ENCODE measurements at places on chromosomes 13 and 19.

- DNase-seq = no peak
Observed at GRCh38 chr13:100443278-100443997, 145.2 kb downstream of the GGACT start.

GRCh38 chr13:44373601-44374347, at the start of gene SERP2:
TSS of gene SERP2 (plus strand) at chr13:44373824. CDS start at chr13:44374026, 202 bp downstream.
- DNase-seq = peak; percentile 33

GRCh38 chr19:57135797-57136196, 9.2 kb downstream of the ZIM3 start:
- DNase-seq = no peak

- DNase-seq = no peak
Observed at GRCh38 chr19:47644743-47645482, 36.0 kb downstream of the BICRA start.

DNA sequence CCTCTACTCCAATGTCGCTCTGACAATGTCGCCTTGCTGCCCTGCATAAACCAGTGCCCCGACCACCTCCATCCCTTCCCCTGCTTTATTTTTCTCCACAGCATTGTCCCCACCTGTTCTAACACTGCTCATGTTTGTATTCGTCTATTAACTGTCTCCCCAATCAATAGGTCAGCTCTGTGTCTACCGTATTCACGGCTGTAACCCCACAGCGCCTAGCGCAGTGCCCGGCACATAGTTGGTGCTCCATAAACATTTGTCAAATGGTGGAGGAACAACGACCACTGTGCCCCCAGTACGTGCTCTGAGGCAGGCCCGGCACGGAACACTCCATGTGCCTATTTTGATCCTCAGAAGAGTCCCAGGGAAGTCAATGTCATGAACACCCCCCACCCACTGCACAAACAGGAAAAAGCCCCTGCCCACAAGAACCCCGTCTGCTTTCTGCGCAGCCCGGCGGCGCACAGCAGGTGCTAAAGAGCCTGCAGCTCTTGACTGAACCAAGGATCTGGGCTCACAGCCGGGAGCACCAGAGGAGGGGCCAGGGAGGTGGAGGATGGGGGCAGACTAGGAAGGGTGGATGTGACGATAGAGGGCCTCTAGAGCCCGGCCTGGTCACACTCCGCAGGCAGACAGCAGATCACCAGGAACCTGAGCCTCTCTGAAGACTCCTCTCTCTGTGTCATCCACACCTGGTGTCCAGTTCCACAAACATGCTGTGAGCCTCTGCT, 1.8 kb upstream of the CEACAM16 start:
- no peak for DNase-seq

DNA sequence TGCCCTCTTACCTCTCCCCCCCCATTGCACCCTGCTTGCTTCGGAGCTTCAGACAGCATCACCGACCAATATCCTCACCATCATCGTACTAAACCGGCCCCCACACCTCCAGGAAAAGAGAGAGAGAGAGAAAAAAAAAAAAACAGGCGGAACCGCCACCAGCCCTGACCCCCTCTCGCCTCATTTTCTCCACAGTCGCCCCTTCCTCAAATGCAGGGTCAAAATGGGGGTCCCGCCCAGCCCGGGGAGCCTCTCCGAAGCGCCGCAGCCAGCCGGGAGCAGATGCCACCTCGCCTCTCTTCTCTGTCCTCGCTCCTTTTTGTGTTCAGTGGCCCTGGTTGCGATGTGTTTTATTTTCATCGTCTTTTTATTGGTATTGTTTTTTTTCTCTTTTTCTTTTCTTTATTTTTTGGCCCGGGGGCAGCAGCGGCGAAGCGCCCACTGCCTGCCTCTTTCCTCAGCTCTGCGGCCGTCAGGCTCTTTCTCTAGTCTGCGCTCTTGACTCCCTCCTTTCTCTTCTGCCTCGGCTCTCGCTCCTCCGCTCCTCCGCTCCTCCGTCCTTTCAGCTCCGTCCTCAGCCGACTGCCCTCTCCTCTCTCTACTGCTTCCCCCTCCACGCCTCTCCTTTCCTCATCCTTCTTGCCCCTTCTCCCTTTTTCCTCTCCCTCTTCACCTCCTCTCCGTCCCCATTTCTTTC, 41.4 kb downstream of the DEDD2 start:
- DNase-seq = peak; percentile 48

DNA sequence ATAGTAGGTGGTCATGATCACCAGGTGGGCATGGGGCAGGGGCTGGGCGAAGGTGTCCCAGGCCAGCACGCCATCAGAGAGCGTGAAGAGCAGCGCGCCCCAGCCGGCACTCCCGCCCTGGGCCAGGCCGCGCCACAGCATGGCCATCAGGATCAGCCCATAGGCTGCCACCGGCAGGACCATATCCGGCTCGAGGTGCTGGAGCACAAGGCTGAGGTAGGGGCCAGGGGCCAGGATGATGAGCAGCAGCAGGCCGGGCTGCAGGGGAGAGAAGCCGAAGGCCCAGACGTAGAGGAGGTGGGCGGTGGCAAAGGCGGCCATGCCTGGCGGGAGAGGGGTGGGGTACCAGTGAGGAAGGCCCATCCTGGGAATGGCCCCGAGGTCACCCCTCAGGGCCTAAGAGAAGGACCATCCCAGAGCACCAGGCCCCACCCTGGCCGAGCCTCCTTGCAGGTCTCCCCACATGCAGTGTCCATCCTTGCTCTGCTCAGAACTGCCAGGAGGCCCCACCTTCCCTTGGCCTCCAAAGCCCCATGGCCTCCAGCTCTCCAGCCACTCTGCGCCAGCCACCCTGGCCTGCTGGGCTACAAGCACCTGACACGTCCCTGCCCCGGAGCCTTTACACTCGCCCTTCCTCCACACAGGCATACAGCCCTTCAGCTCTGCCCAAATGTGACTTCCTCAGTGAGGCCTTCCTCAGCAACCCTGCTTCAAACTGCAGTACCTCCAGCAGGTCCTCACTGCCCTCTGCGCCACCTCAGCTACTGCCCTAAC, 1.1 kb downstream of the TMEM86B start:
- DNase-seq = no peak

- DNase-seq = no peak
Observed at GRCh38 chr13:25171170-25171516, 945 bp downstream of the AMER2 start.

- DNase-seq = peak; percentile 39
Observed at GRCh38 chr13:33016414-33017322, at the start of gene KL. TSS of gene KL (plus strand) at chr13:33016423. CDS start at chr13:33016441, 18 bp downstream.

DNA sequence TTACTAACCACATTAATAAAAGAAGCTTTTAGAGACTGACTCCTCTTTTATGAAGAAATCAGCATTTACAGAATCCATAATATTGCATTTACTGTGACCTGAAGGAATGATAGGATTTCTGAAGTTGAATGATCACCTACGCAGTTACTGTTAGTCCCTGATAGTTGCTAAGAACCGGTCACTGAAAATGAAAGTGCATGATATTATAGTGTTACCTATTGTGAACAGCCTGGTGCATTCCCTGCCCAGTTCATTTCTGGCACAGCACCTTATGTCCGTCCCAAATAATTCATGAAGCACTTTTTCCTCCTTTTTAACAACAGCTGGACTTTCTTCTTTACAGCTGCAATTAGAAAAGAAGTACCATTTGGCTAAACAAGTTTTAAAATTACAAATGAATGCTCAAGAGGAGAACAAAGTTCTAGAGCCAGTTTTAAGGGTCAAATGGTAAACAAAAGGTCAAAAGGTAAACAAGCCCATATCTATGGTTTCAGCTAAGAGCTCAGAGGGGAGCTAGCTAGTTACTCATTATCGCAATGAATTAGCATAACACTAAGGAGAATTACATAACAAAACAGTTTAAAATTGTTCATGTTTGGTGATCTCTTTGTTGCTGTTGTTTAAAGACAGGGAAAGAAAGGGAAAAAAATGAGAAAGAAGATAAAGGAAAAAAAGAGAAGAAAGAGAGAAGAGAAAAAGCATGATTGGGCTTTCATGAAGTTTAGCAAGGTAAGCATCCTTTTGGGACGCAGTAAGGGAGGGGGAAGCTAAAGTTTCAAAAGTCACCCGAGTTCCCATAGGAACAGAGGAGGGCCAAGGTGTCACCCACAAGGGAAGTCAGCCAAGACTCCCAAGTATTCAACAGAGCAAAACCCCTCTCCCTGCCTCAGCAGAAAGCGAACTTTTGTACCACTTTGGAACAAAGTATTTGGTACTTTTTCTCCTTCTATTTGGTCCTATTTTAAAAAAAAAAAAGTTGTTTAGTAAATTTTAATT, 50.2 kb downstream of the FLT3 start:
- DNase-seq = no peak

- DNase-seq = no peak
Observed at GRCh38 chr13:28357247-28357825, 137.6 kb downstream of the FLT1 start.

DNA sequence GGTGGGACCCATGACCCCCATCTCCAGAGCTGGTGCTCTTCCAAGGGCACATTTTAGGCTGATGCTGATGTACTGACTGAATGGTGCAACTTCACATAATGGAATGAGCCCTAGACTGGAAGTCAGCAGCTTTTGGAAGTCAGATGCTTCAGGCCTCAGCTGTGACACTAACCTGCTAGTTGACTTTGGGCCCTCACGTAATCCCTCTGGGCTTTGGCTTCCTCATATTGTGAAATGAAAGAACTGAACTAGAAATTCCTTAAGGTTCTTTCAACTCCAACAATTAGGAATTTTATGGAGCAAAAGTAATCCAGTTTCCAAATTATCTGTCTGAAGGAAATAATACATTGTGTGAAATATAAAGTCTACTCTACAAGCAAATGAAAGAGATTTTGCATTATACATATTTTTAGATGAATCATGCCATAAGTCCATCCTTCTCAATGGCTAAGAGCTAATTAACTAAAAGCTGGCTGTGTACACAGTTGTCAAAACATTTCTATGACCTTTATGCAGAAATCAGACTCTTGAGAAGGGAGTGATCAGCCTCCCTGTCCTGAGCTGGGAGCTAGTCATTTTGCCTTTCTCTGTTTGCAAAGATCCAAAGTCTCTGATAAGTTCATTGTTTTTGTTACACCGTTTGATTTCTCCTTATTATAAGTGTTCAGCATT, 204.2 kb downstream of the DCLK1 start:
- no peak for DNase-seq

DNA sequence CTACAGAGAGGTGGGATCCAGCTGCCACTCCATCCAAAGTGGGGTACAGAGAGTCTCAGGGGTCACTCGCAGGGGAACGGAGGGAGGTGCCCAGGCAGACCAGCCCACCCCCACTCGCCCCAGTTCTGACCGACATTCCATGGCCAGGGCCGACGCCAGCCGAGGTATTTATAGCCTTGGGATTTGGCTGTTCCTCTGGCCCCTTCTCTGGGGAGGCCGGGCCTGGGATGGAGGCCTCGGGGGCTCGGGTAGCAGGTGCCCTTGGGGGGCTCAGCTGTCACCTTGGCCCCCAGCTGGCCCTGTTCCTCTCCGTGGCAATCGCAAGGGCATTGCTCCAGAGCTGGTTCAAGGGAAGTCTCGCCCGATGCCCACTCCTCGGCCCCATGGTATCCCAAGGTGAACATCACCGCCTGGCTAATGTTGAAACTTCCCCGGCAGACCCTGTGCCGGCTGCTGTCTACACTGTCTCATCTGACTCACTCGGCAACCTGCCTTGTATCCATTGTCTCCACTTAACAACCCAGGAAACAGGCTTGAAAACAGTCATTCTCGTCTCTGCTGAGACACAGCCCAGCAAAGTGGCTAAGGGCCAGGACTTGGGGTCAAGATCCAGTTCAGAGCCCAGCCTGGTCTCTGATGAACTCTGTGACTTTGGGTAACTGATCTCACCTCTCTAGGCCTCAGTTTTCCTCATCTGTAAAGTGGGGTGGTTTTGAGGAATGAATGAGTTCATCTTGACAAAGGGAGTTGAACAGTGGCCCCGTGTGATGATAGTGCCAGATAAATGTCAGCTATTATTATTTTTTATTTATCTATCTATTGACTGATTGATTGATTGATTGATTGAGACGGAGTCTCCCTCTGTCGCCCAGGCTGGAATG, 9.7 kb downstream of the PRKACA start:
- no peak for DNase-seq

DNA sequence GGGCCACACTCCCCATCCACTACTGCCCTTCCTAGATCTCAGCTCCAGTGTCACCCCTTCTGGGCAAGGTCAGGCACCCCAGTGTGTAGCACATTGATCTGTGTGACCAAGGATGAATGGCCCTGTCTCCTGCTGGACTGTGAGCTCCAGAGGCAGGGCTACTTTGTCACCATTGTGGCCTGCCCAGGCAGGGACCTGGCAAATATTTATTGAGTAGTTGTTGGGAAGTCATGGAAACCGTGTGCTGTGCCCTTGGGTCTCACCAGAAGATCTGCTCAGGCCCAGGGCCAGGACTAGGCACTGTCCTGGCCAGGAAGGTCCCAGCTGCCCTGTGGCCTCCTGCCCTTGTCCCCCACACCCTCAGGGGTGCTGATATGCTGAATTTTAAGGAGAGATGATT, 10.5 kb downstream of the NACC1 start:
- no peak for DNase-seq

DNA sequence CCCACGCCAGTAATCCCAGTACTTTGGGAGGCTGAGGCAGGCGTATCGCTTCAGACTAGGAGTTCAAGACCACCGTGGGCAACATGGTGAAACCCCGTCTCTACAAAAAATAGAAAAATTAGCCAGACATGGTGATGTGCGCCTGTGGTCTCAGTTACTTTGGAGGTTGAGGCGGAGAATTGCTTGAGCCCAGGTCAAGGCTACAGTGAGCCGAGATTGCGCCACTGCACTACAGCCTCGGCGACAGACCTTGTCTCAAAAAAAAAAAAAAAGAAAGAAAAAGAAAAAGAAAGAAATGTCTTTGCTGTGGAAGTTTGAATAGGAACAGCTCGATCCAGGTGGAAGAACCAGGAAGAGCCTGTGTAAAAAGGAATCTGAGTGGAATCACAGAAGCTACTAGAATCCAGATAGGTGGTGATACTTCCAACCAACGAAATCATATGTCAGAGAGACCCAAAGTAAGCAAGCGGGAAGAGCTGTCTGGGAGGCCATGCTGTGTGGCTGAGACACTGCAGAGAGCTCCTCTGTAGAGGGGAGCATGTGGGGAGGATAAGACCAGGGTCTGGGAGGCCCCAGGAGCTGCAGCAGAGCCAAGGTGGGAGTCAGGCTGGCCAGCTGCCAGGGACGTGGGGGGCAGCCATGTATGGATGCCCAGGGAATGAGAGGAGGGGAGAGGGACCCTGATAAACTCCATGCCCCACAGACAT, 21.1 kb downstream of the LATS2 start:
- no peak for DNase-seq

GRCh38 chr13:51943721-51944120, 67.5 kb downstream of the ATP7B start:
- no peak for DNase-seq

DNA sequence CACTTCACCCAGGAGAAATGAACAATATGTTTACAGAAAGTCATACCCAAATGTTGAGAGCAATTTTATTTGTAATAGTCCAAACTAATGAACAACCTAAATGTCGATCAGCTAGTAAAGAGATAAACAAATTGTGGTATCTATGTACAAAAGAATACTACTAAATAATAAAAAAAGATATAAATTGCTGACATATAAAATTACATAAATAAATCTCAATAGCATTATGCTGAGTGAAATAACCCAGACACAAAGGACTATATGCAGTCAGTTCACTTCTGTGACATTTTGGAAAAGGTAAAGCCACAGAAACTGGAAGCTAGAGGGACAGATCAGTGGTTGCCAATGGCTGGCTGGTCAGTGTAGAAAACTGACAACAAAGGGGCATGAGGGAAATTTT, 346.0 kb upstream of the PCDH20 start:
- DNase-seq = no peak

GRCh38 chr13:49624229-49624628, 4.1 kb upstream of the ARL11 start:
- DNase-seq = no peak

Data from stimulated activated CD8-positive, alpha-beta memory T cell treated with anti-CD3 and anti-CD28 coated beads, Interleukin-4, amount 100 ng/mL, for 48 hours (primary cell).